ENCODE measurements at places on chromosomes 13 and 19.

- no peak for DNase-seq
Observed at GRCh38 chr19:14835011-14835410, at the start of the genes OR7A5 and OR7C1. OR7A5 (minus strand) TSS chr19:14835185; CDS start chr19:14828241, 6,944 bp downstream. OR7C1 (minus strand) TSS chr19:14835185; CDS start chr19:14800136, 35,049 bp downstream.

DNA sequence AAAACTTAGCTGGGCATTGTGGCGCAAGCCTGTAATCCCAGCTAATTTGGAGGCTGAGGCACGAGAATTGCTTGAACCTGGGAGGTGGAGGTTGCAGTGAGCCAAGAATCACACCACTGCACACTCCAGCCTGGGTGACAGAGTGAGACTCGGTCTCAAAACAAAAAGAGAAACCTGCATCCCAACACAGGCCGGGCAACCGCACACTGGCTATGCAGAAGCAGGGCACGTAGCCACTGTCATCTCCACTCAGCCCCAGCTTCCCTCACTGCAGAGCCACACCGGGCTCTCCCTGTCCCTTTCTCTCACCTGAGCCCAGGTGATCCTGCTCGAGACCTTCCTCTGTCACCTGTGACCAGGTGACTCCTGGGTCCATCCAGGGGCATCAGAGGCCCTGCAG, 11.7 kb downstream of the ELL start:
- no peak for DNase-seq

DNA sequence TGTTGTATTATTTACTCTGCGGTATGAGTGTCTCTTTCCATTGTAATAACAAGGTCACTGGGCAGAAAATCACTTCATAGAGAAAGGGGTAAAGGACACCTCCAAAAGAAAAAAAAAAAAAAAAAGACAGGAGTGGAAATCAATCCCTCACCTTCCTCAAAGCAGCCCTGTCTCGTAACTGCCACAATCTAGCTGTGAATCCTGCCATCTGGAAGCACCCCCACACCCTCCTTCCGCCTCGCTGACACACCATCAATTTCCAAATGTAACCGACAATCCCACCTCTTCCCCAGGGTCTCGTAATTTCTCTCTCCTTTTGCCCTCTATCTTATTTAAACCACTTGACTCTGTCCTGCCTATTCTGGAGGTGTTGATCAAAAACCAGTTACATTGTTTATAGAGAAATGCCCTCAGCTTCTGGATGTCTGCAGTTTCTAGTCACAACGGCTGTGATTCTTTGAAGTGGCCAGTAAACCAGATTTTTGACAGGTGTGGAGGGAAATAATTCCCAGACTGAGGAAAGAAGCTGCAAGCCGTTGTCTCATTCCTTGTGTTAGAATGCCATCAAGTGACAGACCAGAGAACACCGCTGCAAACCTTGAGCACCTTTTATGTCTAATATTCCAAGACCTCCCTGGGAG, 9.1 kb upstream of the POP4 start:
- DNase-seq, result peak; percentile 51

- no peak for DNase-seq
Observed at GRCh38 chr19:19468424-19469050, 46.8 kb downstream of the TSSK6 start.

- no peak for DNase-seq
Observed at GRCh38 chr13:33205804-33206221, 79.7 kb downstream of the STARD13 start.

GRCh38 chr19:15332311-15332996, at the start of gene BRD4:
BRD4 (minus strand) TSS chr19:15332539; CDS start chr19:15273099, 59,440 bp downstream.
- DNase-seq, result peak; percentile 72

- DNase-seq, result peak; percentile 51
Observed at GRCh38 chr13:51453959-51454703, 1.3 kb upstream of the INTS6 start.

Measured in RKO (cell line).